HFFc6 (cell line): ENCODE measurements at places on chromosomes 2 and 18. TPM values are rescaled to one million over a fixed set of nuclear protein-coding genes. Genes with fewer than 3 reads are reported as not detected.

Gene PCARE
- not detected in 3 replicates for total RNA-seq

Gene ABCG8
- total RNA-seq: not detected in 3 replicates

Gene FEV
- not detected in 3 replicates for total RNA-seq

Gene UGT1A8
- total RNA-seq: not detected in 3 replicates

DNA sequence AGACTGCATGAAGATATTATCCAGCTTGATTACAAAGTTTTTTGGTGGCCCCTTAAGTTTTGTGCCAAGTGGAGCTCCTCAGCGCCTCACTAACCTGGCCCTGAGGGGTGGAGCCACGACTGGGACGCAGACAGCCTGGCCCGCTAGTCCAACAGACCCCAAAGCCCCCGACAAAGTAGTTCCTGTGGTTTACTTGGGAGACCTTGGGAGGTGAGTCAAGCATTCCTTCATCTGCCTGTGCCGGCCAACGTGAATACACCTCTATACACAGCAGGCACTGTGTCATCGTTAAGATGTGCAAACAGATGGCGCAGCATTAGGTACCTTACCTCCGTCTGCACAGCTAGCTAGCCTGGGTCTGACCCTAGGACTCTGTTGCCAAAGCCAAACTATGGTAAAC lies 55.0 kb upstream of the LAMA1 start:
- no peak overlapping the region for H3K27ac ChIP-seq
- H3K36me3 ChIP-seq: no peaks in the 10 kb centered on the region
- H3K4me3 ChIP-seq: no peak overlapping the region
- DNase-seq: no peak
- H3K4me1 ChIP-seq: no peaks in the 10 kb centered on the region; the same call in 1 of the 2 replicates
- peaks cover 5% of the 10 kb centered on the region for H3K27me3 ChIP-seq

- no peak overlapping the region for H3K27ac ChIP-seq
- no peaks in the 10 kb centered on the region for H3K36me3 ChIP-seq
- H3K4me1 ChIP-seq: peaks cover 36% of the 10 kb centered on the region
- no peak overlapping the region for H3K4me3 ChIP-seq
- peaks cover 7% of the 10 kb centered on the region for H3K27me3 ChIP-seq
- peak; percentile 59 for DNase-seq
Observed at GRCh38 chr2:206981739-206982340, 42.5 kb downstream of the CPO start.

DNA sequence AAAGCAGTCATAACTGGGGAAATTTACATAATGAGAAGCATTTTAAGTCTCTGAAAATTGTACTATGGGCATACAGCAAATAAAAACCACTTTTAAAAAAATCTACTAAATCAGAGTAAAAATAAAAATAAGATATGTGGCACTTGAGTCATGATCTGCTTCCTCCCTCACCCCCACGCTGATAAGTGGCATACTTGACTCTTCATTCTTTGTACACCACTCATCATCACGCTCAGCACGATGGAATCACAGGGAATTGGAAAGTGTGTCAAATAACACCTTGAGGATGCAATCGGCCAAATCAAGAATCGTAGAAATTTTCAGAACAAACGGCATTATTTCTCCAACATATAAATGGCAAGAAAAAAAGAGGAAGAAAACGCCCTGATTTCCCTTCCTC lies 41.1 kb upstream of the REG3G start:
- no peaks in the 10 kb centered on the region for H3K27me3 ChIP-seq
- H3K4me1 ChIP-seq: no peaks in the 10 kb centered on the region
- H3K36me3 ChIP-seq: no peaks in the 10 kb centered on the region
- no peak overlapping the region for H3K27ac ChIP-seq
- no peak for DNase-seq

GRCh38 chr2:236584521-236585384 lies 15.1 kb downstream of the ACKR3 start:
- H3K36me3 ChIP-seq: peaks cover 10% of the 10 kb centered on the region; the same call in 1 of the 2 replicates
- no peak overlapping the region for H3K27ac ChIP-seq
- no peak for DNase-seq
- no peak overlapping the region for H3K4me3 ChIP-seq
- H3K27me3 ChIP-seq: peaks cover 6% of the 10 kb centered on the region

DNA sequence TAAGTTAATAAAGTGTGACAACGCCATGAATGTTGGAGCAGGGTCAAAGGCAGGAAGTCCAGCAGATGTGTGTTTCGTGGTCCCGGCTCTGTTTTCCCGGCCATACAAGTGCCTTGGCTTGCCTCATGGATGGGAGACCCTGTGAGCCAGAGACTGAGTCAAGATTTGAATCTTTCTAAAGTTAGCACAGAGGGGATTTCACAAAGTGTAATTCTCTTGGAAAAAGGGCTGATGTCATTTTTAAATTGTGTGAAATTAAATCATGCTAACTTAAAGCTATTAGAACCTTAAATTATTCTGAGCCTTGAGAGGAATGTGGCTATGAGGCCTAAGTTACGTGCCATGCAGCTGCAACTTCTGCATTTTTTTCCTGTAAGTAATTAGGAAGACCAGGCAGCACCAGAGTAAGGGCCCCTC lies 38.3 kb upstream of the RALBP1 start:
- no peak overlapping the region for H3K4me3 ChIP-seq
- H3K36me3 ChIP-seq: no peaks in the 10 kb centered on the region
- H3K27me3 ChIP-seq: peaks cover 4% of the 10 kb centered on the region
- H3K4me1 ChIP-seq: peaks cover 20% of the 10 kb centered on the region
- H3K27ac ChIP-seq: 0 out of 2 replicates have a peak overlapping the region, but pooled peaks have one; percentile 24

- DNase-seq: no peak
- H3K27ac ChIP-seq: no peak overlapping the region
- no peaks in the 10 kb centered on the region for H3K36me3 ChIP-seq
- no peaks in the 10 kb centered on the region for H3K4me1 ChIP-seq
- no peak overlapping the region for H3K4me3 ChIP-seq
- peaks cover 4% of the 10 kb centered on the region for H3K27me3 ChIP-seq
Observed at GRCh38 chr18:32775628-32776027, 2.8 kb upstream of the KLHL14 start.

- peaks cover 17% of the 10 kb centered on the region for H3K27me3 ChIP-seq
- H3K27ac ChIP-seq: no peak overlapping the region
Observed at GRCh38 chr2:98036349-98037000, 40.7 kb upstream of the TMEM131 start.
